ENCODE measurements at places on chromosomes 2 and 18.

DNA sequence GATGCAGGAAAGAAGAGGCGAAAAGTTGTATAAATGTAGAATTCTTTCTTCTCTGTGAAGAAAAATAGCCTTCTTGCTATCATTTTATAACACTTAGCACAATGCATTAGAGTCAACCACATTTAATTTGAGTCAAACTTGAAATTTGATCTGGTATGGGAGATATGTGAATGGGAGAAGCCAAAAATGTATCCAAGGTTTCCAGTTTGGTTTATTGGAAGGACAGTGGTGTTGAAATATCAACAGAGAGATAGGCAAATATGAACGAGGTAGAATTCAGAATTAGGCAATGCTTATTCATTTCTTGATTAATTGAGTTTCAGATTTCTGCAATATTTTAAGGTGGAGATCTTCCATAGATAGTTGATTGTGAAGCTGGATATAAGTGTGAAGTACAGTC is 991.9 kb upstream of the CHAC2 start:
- no peak for DNase-seq

DNA sequence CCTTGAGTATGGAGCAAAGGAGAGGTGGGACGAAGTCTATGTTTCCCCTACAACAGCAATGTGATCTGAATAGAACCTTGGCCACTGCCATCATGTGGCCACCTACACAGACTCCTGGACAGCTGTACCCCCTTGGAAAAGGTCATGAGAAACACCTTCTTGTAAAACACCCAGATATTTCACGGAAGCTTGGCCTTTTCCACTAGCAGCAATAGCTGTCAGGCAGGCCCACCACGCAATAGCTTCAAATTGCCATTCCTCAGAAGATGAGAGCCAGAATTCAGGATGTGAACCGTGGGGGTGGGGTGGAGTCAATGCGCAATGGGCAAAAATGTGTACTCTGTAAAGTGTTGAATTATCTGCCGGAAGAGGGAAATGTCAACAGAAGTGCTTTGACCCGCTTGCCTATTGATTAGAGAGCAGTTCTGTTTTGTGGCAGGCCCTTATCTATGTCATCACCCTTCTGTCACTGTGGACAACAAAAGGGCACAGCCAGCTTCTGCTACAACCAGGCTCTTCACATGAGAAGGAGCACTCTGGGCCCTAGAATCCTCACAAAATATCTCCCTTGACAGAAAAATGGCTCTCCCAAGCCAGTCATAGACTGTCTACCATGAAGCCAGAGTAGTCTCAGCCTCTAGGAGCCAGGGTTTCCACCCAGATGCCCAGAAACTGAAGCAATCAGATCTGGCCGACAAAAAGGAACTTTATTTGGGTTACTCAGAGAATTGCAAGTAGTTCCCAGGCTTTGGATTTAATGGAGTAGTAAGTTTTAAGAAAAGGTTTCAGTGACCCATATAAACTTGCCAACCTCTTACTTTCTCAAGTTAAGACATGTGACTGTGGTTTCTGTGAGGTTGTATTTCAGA is 9.5 kb downstream of the INPP1 start:
- DNase-seq: no peak

DNA sequence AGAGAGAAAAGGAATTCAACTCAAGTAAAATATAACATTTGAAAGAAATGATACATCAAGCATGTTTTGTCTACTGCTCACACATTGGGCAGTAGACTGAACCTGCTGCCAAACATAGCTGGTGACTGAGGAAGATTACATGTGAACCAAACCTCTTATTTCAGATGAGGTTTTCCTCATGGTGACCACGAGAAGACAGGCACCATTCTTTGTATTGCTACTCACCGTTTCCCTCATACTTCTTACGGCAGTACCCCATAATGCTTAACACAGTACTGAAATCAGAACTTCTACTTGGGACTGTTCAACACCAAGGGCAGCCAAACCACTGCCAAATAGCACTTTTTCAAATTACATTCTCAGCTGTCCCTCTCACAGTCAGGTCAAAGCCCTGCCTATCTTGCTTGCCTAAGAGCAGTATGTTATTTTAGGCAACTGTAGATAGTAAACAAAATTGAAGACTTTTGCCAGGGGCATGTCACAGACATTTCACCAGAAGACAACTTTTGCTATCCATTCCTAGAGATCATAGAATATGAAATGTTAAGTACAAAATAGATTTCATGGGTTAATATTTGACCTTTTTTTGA is 167.1 kb upstream of the DOK6 start:
- DNase-seq: no peak

DNA sequence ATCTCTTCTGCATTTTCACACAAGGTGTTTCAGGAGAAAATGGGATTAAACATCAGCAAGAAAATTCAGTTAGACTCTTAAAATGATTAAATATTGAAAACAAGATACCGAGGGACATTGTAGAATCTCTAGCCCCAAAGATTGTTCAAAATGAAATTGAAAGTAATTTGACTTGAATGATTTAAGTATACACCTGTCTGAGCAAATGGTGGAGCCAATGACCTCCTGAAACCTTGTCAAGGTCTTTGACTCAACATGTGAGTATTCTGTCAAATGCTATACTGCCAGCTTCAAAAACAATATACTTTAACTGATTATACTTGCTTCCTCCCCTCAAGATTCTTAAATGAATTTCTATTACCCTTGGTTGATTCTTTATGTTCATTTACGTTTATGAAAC is 411.0 kb downstream of the DCC start:
- no peak for DNase-seq

GRCh38 chr2:142885543-142885942 is 8.1 kb downstream of the KYNU start:
- no peak for DNase-seq

- no peak for DNase-seq
Observed at GRCh38 chr18:22094358-22094734, 75.0 kb upstream of the GATA6 start.

- DNase-seq: no peak
Observed at GRCh38 chr2:56133931-56134629, 49.7 kb upstream of the CCDC85A start.

GRCh38 chr2:4246364-4247131 is 543.2 kb downstream of the DCDC2C start:
- no peak for DNase-seq

DNA sequence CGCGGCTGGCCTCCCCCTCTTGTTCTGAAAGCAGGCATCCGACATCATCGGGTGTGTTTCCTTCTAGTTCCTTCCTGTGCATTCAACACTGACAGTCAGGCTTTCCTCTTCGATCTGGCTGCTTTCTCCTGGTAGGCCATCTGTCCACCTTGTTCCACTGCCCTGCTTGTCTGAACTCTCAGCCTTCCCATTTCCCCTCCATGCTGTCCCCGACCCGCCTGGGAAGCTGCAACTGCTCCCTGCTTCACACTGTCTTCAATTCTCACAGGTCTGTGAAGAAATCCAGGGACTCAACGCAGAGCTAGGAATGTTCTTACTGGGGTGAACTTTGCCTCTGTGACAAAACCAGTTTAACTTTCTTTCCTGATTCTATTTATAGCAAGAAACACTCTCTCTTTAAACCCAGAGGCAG is 43.0 kb downstream of the KIF3C start:
- DNase-seq: no peak

DNA sequence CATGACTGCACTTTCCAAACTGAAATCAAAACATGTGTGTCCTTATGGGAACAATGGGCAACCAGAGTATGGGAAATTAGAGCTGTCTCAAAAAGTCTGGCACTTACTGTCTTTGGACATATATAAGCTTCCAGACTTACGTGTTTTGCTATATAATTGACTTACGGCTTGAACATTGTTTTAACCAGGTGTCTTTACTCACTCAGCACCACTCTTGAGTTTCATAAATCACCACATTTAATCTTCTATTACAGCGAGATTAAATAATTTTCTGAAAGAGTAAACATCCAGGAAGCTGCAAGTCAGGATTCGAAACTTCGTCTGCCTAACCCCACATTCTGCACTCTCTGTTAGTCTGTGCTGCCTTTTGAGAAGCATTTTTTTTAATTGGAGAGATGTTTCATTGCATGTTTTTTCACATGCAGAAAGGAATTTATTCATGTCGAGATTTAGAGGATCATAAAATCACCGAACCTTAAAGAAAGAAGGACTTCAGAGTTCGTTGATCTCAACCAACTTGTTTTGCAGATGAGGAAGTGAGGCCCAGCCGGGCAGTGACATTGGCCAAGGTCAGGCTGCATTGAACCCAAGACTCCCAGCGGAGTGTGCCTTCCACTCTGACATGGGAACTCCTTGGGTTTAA is 137.3 kb downstream of the SETBP1 start:
- no peak for DNase-seq

GRCh38 chr2:225737556-225737955 is 338.0 kb downstream of the NYAP2 start:
- no peak for DNase-seq

DNA sequence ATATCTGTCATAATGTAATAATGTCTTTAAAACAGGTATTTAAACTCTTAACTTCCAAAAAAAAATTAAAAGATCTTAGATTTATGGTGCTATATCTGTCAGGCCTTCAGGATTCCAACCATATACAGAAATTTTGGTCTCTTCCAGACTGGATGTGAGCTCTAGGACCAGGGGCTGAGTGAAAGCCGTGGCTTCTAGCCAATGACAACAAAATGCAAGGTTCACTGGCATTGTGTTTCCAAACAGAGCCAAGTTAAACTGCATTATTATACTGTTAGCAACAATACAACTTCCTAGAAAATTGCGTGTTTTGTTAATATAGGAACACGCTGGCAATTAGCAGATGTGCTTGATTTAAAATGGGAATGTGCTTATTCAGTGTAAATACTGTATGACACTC is 809.8 kb upstream of the SOX11 start:
- no peak for DNase-seq

DNA sequence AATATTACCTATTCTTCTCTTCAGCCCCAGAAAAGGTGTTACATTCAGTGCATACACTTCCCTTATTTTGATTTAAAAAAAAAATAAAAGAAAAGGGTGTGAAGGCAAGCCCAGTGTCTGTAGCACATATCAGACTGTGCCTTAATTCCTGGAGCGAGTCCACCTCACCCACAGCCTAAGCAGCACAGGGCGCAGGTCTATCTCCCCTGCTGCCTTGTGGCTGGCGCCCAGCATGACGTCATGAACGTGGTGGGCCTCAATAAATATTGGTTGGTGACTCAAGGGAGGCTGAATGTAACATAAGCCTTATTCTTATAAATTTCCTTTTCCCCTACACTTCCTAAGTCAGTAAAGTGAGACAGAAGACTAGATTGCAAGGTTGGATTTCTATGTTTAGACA is 26.4 kb downstream of the ST3GAL5 start:
- DNase-seq: peak; percentile 60

DNA sequence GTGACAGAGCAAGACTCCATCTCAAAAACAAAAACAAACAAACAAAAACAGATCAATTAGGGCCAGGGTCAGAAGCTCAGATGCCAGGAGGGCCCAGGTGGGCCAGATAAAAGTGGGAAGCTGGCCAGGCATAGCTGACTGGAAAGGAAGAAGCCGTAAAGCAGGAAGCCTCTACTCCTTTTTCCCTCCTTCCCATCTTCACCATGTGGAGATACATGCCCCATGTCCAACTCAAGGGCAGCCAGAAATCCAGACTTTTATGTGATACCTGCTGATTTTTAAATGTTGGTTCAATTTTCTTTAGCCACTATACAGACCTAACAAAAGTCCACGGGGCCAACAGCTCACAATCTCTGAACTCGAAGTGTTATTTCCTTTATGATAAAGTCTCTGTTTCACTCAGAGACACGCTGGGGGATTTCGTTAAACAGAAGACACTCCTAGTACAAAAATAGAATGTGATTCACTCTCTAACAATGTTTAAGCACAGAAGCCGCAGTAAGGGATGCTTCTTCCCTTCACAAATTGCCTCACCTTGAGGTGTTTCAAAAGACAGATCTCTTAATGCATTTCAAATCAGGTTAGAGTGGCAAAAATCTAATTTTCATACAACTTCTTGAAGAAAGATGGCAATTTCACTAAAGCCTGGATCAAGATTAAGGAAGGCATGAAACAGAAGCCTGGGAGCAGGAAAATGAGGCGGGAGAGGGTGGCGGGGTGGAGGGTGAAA is 14.0 kb downstream of the TMEM247 start:
- DNase-seq: no peak

GRCh38 chr2:234670806-234671205 is 173.9 kb upstream of the ARL4C start:
- no peak for DNase-seq

DNA sequence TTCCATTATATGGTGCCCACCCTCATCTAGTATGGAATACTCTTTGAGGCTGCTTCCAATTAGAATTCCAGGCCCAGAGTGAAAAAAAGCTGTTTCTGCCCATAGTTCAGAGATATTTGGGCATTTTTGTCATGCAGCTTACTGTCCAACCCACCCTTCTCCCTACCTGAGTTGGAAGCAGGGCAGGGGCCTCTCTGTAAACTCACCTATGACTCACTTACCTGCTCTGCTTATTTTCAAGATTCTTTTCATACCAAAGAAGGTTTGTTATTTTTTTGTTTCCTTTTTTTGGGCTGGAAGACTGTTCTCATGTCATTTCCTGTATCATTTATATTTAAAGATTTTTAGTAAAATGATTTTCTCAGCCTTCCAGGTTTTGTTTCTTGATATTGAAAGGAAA is 38.4 kb upstream of the PPP1R1C start:
- no peak for DNase-seq

DNA sequence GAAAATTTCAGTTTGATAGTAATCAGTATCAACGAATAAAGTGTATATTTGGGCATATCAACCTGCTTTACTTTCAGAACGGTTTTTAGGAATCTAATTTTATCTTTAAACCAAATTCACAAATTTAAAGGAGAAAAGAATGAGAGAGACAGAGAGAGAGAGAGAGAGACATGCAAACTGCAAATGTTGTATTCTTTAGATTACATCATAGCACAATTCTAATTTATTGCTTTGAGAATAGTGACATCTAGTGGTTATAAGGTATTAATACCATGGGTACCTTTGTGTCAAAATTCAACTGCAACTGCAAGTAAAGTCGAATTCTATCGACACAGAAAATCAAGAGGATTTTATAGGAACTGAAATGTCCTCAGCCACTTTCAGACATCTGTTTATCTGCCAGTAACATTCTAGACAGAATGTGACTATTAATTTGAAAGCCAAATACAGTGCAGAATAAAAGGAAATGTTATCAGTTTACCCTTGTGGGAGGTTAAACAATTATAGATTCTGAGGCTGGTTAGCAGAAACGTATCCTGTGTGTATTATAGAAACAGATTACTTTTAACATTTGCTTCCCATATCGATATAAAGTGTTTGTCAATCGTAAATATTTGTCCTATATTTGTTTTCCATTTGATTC is 529.8 kb upstream of the VRK2 start:
- DNase-seq: no peak

DNA sequence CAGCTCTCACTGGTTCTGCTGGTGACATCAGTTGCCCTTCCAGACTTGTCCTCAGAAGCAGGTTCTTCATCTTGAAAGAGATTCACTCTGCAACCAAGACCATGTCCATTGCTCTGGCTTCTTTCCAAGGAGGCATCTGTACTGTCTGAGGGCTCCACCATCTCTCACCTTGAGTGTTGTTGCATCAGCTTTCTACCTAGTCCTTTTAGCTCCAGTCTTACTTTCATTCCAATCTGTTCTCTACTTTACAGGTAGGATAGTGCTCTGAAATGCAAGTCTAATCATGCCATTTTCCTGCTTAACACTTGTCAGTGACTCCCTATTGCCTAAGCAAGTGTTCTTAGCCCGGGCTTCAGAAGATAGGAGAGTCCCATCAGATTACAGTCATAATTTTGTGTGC is 117.7 kb downstream of the EN1 start:
- no peak for DNase-seq

- DNase-seq: no peak
Observed at GRCh38 chr2:16617282-16618266, 48.1 kb downstream of the CYRIA start.

GRCh38 chr2:12211326-12212175 is 465.1 kb downstream of the LPIN1 start:
- no peak for DNase-seq
